ENCODE measurements at places on chromosomes 5 and 9.

DNA sequence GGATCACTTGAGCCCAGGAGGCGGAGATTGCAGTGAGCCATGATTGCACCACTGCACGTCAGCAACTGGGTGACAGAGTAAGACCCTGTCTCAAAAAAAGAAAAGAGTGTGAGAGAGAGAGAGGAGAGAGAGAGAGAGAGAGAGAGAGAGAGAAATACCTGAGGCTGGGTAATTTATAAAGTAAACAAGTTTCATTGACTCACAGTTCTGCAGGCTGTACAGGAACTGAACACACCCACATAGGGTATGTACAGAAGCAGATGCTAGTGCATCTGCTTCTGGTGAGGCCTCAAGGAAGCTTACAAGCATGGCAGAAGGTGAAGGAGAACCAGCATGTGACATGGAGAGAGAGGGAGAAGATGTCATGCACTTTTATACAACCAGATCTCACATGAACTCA, 46.4 kb upstream of the CHD1 start:
- no peak for DNase-seq

- DNase-seq = no peak
Observed at GRCh38 chr9:2681981-2682380, 35.3 kb upstream of the KCNV2 start.

- DNase-seq = no peak
Observed at GRCh38 chr5:173324115-173325001, 3.9 kb downstream of the STC2 start.

DNA sequence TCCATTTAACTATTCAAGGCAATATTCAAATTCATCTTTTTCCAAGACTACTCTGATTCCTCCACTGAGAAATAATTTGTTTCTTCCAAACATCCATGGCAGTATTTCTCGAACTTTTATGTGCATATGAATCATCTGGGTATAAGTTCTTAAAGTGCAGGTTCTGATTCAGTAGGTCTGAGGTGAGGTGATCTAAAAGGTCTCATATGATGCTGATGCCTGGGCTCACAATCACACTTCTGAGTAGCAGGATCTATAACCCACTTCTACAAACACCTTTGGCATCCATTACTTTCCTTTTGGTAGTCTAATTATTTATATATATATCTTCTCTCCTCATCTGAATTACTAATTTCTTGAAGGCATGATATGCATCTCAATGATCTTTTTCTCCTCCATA, 7.2 kb downstream of the ERP44 start:
- no peak for DNase-seq

GRCh38 chr5:31854181-31855133, 215.5 kb downstream of the PDZD2 start:
- peak; percentile 68 for DNase-seq

DNA sequence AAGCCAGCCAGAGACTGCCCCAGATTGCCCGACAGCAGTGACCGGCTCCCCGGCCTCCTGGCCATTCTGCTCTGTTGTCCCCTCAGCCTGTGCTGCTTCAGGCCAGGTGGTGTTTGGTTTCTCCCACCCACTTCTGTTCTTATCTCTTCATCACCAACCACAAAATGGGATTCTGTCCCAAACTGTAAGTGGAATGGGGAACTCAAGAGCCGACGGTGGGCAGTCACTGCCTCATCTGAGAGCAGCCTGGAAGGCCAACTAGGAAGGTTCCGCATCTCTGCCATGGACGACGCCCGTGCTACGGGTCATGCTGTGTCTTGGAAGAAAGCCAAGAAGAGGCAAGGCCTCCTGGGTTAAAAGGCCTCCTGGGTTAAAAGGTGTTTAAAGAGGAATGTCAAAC, 219.0 kb upstream of the PIK3R1 start:
- no peak for DNase-seq

- DNase-seq = no peak
Observed at GRCh38 chr9:6195714-6196360, 19.8 kb upstream of the IL33 start.

DNA sequence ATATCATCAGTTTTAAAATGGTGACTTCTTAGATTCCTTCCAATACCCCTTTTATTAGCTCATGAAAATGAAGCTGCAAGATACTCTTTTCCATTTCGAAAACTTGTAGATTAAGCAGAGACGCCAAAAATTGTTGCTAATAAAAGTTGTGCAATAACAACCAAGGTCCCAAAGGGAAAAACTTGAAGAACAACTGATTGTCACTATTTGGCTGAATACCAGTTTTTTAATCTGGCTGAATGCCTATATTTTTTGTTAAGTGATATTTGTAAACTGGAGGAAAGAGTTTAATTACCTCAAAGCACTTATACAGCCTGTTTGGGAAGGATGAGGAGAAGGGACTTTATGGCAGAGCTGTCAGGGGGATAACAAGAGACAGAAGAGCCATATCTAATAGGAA, 14.6 kb downstream of the C5orf58 start:
- DNase-seq = no peak

DNA sequence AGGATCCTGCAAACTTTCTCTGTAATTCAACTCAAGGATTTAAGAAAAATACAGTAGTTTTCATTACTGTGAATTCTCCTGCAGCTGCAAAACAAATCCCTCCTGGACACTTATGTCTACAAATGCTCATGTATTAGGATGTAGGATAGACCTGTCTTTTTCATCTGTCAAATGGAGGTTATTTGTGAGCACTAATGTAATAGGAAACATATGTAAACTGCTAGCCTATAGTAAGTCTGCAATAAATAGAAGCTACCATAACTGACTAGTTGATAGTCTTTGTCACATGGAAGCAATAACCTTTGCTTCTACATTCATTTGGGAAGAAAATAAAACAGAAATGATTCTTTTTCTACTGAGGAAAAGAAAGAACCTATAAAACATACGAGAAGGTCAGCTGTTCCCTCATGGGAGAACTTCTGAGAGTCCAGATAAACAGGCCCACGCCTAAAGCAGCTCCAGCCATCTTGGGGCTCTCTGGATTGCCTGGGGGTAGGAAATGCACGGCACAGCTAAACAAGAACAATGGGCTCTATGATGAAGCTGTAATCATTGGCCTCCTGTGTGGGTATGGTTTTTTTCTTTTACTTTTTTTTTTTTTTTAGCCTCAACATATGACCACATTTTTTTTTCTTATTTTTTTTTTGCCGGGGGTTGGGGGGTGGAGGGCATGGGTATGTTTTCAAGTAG, 6.2 kb downstream of the KCNV2 start:
- no peak for DNase-seq

DNA sequence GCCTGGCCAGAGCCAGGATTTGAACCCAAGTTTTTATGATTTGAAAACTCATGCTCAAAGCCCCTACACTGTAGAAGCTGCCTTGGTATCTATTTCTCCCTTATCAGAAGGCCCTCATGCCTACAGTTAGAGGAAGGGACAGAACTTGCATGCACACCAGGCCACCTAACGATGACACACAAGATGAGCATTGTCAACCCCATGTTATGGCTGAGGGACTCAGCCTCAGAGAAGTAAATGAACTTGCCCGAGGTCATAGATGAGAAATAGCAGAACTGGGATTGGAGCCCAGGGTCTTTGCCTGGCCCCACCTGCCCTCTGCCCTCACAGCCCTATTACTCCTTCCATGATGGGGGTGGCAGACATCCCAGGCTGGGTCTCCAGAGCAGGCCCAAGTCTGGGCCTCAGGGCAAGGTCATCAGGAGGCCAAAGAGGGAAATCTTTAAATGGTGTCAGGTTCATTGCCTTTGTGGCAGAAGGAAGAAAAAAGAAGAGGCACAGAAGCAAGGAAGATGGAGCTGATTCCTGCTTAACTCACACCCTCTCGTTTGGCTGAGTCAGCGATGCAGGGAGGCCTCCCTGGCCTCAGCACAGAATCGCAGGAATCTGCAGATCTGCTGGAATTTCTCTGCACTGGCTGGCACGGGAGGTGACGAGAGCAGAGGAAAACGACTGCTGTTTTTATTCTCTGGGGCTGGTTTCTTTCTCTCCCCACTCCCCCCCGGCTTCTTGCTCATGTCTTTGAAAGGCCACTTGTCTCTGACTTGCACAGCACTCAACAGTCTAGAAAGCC, 20.6 kb upstream of the CRB2 start:
- DNase-seq = no peak

DNA sequence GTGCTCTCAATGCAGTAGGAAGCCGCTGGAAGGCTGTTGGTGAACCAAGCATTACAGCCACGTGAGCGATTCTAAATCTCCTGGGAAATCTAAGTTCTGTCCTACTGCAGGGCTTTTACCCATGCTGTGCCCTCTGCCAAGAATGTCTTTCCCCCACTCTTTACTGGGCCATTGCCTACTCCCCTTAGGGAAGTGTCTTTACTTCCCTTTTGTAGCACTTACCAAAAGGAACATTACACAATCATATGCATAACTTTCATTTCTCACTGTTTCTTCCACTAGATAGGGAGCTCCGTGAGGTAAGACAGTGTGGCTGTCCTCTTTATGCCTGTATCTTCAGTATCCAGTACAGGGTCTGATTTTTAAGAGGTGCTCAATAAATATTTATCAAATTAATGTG, 241.7 kb upstream of the NR4A3 start:
- no peak for DNase-seq

DNA sequence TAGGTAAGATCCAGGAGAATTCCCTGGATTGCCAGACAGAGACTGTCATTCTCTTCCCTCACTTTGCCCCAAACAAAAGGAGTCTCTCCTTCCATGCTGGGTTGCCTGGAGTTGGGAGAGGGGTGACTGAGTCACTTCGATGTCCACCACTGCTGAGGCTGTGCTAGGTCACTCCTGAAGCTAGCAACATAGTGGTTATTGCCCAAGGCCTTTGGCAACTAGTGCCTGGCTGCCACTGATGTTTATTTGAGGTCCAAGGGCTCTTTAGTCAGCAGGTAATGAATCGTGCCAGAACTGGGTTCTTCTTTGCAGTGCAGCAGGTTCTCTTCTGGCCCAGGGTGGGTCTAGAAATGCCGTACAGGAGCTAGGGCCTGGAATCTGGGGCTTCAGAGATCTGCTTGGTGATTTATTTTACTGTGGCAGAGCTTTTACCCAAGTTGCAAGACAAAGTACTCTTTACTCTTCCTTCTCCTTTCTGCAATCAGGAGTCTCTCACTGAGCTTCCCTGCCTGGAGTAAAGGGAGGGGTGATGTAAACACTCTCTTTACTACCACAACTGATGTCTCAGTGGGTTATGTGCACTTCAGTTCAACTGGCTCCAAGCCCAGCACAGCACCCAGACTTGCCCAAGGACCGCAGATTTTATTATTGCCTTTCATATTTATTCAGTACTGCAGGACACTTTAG, 155.7 kb upstream of the SH3GL2 start:
- no peak for DNase-seq

- no peak for DNase-seq
Observed at GRCh38 chr9:81629440-81629839, 59.9 kb downstream of the TLE1 start.

GRCh38 chr9:2023532-2023931, 8.4 kb downstream of the SMARCA2 start:
- DNase-seq = no peak

DNA sequence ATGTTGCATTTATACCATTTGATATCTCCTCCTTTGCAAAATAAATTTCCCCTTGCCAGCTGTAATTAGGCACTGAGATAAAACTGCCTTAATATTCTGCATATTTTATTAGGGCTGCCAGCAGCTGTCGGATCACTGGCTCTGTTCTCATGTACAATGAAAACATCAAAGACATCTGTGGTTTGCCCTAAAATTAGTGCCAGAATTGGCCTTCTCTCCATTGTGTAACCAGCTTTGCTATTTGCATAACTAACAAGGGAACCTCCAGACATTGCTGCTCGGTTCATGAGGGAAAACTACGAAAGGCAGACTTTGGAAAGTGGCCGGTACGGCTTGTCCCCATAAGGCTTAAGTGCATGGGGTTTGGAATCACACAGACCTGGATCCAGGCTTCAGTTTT, 45.5 kb upstream of the KIF2A start:
- no peak for DNase-seq

DNA sequence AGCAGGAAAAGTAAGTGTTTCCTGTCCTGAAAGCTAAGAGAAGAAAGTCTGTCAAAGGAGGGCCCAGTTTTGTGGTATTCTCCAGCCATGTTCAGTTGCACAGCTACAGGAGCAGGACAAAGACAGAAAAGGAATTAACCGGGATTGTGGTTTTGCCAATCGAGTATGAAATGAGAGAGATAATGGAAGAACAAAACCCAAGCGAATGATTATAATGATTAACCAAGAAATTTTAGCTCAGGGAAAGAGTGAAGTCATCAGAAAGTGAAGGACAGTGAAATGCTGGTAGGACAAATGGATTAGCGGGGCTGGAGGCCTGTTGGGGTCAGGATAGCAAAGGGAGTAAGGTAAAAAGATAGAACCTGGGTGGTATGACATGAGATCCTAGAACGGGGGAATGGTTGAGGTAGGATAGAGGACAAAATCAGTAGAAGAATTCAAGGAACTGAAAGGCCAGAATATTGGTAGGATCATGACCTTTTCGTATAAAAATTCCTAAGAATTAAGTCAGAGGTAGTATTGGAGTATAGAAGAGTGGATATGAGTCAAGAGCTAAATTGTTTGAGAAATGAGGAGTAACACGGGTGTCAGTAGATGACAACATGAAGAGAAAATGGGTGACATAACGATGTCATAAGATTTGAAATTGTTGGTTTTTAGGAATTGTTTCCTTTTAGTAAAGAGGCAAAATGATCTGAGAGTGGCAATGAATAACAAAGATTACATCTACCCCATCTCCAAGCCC, 52.8 kb downstream of the DIAPH1 start:
- DNase-seq = no peak

DNA sequence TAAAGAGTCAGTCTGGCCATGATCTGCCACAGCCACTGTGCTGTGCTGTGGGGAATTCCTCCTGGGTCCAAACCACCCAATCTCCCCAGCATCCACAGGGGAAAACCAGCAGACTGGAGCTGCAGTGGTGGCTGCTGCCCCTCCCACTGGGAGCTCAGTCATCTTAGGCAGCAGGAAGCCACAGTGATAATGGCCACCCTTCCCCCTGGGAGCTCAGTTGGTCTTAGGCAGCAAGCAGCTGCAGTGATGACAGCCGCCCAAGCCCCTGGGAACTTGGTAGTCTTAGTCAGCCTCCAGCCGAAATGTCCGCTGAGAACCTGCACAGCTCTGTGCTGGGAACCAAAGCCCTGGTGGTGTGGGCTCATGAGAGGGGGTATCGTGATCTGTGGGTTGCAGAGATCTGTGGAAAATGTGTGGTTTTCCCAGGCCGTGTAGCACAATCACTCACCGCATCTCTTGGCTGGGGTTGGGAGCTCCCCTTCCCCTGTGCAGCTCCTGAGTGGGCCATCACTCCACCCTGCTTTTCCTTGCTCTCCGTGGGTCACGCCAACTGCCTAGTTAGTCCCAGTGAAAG, 38.4 kb upstream of the SMIM15 start:
- DNase-seq = no peak

DNA sequence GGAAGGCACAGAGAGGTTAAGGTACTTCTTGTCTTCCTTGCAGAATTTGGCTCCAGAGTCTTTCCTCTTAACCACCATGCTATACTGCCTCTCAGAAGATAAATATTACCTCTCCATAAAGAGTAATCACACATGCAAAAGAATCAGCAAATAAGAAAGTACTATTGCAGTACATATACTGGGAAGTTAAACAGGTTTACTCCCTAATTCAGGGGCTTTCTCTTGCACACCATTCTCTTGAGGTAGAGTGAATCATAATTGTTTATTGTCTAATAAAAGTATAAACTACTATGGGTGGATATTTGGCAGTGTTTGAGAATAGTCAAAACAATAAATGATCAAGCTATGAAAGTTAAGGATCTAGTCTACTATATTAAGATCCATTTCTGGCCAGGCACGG, 40.4 kb downstream of the SPINK5 start:
- DNase-seq = no peak

GRCh38 chr9:120883608-120883996, 6.6 kb upstream of the PHF19 start:
- DNase-seq = no peak

GRCh38 chr5:131221888-131222287, 42.0 kb upstream of the CDC42SE2 start:
- no peak for DNase-seq

GRCh38 chr5:28737682-28738081, 1699.3 kb upstream of the CDH9 start:
- DNase-seq = no peak

All from mesothelial cell of epicardium (in vitro differentiated cells).